ENCODE measurements at places on chromosomes 2 and 18.
A peak's percentile ranks its signal among the peaks of the same experiment; 100 is the strongest.

GRCh38 chr2:40274270-40274669, 177.6 kb downstream of the SLC8A1 start:
- no peak for DNase-seq

- DNase-seq = no peak
Measured at GRCh38 chr18:52007105-52007504, 332.9 kb upstream of the DCC start.

GRCh38 chr2:120783371-120783791, 47.7 kb downstream of the GLI2 start:
- DNase-seq = no peak

DNA sequence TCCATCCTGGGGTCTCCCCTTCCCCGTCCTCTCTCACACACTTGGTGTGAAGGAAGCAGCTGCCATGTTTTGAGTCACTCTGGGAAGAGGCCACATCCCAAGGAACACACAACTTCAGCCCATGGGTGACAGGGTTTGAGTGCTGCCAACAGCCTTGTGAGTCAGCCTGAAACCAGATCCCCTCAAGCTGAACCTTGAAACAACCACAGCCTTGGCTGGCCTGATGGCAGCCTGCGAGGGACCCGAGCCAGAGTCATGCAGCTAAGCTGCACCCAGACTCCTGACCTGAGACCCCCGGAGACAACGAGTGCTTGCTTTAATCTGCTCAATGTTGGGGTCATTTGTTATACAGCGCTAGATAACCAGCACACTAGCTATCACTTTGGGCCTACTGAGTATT, 19.3 kb upstream of the MC2R start:
- DNase-seq = no peak

DNA sequence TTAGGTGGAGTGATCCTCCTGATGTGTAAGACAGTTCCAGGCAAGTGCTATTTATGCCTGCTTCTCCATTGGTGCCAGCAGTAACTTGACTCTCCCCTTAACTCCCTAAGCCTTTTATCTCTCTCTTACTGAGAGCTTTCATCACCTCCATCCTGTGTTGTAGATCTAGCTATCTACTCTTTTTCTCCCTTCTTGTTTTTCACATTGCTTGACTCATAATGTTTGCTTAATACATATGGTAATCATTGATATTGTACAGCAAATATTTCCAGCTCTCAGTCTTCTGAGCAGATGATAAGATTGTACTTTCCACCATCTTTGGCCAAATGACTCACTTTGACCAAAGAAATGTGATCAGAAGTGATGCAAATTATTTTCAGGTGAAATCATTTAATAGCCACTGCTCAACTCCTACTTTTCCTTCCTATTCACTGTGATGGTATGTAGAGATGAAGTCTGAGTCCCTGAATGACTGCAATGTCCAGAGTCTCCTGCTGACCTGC, 165.0 kb downstream of the PLCL1 start:
- no peak for DNase-seq

GRCh38 chr2:127634066-127634617, 11.8 kb upstream of the GPR17 start:
- DNase-seq = peak; percentile 70

DNA sequence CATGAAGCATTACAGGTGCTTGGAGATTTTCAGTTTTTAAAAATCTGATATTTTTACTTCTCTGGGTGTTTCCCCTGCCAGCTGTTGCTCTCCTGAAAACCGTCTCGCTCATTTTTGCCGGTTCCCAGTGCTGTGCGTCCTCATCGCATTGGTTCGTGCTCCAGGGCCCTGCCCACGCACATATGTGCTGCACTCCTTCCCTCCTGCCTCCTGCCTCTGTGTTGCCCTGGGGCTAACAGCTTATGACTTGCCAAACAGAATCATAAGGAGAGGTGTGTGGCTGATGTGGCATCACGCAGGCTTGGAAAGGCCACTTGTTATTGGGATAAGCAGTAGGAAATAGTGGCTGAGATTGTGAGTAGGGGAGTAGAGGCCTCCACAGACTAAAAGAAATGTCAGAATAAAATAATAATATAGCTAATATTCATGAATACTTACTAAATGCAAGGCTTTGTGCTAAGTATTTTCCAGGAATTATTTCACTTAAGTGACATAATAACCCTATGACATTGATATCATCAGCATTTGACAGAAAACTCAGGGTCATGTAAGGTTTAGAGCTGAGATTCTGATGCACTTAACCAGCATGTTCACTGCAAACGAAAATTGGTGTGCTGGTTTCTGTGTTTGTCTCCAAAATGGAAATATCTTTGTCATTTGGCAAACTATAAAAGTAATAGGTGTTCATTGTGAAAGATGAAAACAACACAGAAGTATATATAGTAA, 53.5 kb downstream of the SLC4A1AP start:
- peak; percentile 84 for DNase-seq

GRCh38 chr2:103130857-103131256, 369.0 kb downstream of the TMEM182 start:
- no peak for DNase-seq

- no peak for DNase-seq
Measured at GRCh38 chr2:61398413-61398812, 72.5 kb downstream of the USP34 start.

DNA sequence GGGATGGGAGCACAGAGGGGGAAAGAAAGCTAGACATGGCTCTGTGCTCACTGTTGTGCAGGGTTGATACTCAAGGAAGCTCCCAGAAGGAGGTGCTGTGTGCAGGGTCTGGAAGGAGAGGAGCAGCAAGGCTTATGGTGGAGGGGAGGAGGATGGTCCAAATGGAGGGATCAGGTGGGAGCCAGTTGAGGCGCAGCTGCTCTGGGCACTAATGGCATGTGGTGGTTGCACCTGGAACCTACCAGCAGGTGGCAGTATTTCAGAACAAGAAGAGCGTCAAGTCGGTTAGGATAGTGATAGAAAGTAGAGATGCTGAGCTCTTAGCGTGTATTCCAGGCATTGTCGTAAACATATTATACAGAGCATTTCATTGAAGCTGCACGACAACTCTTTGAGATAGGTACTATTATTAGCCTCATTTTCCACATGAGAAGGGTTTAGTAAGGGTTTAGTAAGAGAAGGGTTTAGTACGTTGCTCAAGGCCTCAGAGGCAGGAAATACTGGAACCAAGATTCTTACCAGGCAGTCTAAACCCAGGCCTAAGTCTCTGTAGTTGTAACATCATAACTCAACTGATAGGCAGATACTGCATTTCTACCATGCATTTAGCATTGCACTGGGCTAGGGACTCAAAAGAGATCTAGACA, 223.7 kb downstream of the CYP26B1 start:
- DNase-seq = peak; percentile 53

GRCh38 chr2:110909501-110909900, 177.1 kb downstream of the ACOXL start:
- no peak for DNase-seq

- DNase-seq = no peak
Measured at GRCh38 chr18:74517236-74517630, 17.1 kb upstream of the CNDP1 start.

DNA sequence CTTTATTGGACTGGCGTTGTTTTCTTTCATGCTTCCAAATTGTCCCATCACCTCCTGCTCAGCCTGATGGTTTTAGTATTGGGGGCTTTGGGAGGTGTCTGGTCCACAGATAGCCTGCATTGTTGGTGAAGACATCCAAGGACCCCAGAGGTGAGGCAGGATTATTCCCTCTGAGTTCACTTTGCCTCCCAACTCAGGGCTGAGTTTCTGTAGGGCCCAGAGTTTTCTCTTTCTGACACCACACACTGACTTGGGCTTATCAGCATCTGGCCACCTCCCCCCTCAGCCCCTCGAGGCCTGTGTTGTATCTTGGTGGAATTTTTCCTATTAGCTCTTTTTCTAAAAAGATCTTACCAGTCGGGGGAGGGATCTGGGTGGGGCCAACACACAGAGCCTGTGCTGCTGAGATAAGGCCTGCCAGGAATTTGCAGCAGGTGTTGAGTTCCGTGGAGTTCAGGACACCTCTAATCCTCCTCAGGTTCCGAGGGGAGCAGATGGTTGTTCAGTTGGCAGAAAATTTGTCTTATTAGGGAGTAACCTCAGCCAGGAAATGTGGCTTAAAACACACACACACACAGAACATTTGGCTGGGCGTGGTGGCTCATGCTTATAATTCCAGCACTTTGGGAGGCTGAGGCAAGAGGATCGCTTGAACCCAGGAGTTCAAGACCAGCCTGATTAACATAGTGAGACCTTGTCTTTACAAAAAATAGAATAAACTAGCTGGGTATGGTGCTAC, 7.3 kb downstream of the EMILIN2 start:
- no peak for DNase-seq

DNA sequence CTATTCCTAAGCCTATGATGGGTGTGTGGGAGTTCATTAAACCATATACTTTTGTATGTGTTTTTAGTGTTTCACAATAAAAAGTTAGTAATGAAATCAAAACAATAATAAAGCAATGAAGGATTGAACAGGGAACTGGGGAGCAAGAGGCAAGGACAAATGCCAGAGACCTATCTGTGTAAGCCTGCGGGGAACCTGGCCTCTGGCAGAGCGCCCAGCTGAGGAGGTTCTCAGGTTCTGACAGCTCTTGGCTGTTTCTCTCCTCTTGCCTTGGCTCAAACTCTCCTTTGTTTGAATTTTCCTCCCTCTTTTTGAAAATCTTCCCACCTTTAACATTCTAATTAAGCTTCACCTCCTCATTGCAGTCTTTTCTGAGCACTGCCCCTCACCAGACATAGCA, 200.0 kb upstream of the NCKAP5 start:
- DNase-seq = peak; percentile 29

DNA sequence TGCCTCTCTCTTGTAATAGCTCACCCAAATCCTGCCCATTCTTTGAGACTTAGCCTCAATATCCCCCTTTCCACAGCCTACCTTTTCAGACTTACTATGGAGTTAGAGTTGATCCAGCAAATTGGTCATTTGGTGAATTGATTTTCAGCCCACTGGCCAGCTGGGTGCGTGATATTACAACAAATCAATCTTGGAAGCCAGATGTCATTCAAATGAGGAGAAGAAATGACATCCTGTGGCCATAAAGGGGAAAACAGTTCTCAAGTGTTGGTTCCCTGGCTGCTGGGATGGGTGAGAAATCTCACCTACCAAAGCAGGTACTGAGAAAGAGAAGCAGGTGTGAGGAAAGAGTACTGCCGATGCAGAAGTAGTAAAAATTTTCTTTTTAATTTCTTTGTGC, 36.7 kb upstream of the FOXI3 start:
- DNase-seq = no peak

DNA sequence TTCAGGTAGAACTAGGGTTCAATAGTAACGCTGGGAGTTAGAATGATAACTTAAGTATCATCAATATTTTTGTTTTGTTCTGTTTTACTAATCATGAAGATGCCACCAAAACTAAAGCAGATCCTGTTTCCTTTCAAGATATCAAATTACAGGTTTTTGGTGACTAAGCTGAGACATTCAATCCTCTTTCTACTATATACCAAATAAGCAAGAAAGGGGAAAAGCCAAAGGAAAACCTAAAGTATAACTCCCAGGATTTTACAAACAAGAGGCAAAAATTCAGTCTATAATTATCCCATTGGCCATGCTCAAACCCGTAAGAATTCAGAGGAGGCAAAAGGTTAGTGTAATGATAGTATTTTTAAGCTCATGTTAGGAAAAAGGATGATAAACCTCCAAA, 175.2 kb upstream of the CCDC150 start:
- DNase-seq = no peak

GRCh38 chr2:164617466-164617865, 3.8 kb downstream of the GRB14 start:
- no peak for DNase-seq

GRCh38 chr2:172772633-172773032, 37.0 kb downstream of the RAPGEF4 start:
- no peak for DNase-seq

GRCh38 chr2:204538182-204539018, 6.9 kb upstream of the PARD3B start:
- DNase-seq = peak; percentile 29

DNA sequence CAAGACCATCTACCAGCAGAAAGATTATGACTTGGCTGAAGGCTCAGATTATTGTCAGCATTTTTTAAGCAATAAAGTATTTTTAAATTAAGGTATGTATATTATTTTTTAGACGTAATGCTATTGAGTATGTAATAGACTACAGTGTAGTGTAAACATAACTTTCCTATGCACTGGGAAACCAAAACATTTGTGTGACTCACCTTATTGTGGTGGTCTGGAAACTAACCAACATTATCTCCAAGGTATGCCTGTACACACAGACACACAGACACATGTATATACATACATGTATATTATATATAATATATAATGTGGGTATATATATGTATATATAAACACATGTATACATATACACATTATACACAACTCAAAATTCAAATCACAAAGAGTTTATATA, 9.1 kb upstream of the TMEFF2 start:
- no peak for DNase-seq

- DNase-seq = no peak
Measured at GRCh38 chr2:180705551-180705950, 274.9 kb upstream of the UBE2E3 start.

- no peak for DNase-seq
Measured at GRCh38 chr18:63603772-63604171, 16.6 kb downstream of the SERPINB13 start.

GRCh38 chr2:76406134-76406855, 695.6 kb upstream of the GCFC2 start:
- no peak for DNase-seq

- no peak for DNase-seq
Measured at GRCh38 chr2:221553333-221553732, 18.8 kb downstream of the EPHA4 start.

DNA sequence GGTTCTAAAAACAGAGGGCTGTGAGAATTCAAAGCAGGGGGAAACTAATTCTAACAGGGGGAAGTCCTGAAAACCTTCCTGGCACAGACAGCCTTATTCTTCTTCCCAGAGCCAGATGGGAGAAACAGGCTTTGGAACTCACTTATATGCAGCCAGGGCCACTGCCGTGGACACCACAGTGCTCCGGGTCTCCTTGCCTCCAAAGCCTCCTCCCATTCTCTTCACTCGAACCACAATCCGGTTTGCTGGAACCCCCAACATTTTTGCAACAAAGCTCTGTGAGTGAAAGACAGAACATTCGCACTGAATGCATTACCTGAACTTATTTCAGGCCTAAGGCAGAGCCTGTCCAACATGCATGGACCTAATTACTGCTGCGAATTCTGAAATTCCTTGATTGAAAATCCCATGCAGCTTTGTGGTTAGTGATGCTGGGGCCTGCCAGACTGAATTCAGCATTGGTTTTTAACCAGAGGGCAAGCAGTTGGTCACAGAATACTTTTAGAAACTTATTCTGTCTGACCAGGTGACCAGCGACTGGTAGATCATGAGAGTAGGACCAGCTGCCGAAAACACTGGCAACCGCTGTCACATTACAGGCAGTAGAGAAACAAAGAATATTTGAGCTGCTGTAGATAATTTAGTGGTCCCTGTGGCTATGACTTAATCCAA, 48.6 kb downstream of the XDH start:
- DNase-seq = no peak

DNA sequence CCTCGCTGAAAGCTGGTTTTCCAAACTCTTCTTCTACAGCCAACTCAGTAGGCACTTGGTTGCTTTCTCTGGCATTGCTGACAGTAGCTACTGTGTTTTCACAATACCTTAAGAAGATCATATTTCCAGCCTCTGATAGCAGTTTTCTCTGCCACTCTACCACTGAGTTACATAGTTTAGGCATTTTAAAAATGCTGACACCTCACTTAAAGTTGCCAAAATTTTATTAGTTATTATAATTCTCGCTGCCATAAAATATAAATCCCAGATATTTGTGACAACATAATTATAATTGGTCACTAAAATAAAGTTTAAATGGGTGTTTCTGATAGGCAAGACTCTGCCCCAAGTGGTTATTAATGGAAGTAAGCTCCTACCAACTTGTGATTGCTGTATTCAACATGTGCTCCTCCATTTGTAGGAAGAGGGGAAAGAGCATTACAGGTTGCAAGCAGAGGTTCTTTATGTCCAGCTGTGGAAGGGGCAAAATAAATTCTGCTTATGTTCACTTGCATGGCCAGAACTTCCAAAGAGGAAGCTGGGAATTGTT, 1202.8 kb downstream of the CNTNAP5 start:
- no peak for DNase-seq

All from BE2C (cell line).